ENCODE measurements at places on chromosomes 12 and 14.

DNA sequence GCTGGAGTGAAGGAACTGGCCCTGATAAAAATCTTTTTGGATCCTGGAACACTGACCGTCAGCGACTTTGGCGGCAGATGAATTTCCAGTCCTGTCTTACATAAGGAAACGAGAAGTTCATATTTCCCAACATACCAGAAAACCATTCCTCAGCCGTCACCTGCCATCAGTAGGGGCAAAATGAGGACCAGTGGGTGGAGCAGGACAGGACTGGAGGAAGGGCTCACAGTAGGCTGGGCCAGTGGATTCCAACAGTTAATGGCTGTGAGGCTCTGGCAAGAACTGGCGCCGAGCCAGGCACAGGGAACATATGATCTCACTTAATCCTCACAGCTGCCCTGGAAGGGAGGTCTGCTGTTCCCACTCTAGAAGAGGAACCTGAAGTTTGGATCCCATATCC lies 67.2 kb upstream of the FAM181A start:
- no peak for DNase-seq

- DNase-seq: no peak
Observed at GRCh38 chr12:43206396-43206795, 345.6 kb downstream of the ADAMTS20 start.

- no peak for DNase-seq
Observed at GRCh38 chr14:20742132-20742531, 3.6 kb upstream of the EDDM3A start.

GRCh38 chr14:56562883-56563282 lies 16.7 kb upstream of the TMEM260 start:
- DNase-seq: no peak

GRCh38 chr14:62670526-62670925 lies 374.7 kb downstream of the KCNH5 start:
- no peak for DNase-seq

GRCh38 chr12:53743266-53744129 lies 8.3 kb downstream of the CISTR start:
- peak; percentile 69 for DNase-seq

DNA sequence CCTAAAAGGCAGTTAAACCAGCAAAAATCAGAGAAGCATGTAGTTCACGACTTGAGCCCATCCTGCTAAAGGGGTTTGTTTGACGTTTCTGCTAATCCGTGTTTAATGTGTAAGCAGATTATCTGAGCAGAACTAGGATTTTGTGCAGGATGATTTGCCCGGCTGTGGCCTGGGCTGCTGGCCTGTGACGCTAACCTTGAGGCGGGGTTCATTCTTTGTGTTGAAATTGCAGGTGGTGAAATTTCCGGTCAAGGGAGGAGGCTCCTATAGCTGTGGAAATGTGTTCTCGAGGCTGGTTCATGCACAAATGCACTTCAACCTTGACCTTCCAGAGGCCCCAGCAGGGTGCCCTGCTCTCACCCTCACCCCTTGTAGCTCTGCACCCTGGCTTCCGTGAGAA lies 63.7 kb downstream of the SLC24A4 start:
- peak; percentile 11 for DNase-seq

- DNase-seq: no peak
Observed at GRCh38 chr12:111756196-111756595, 10.5 kb upstream of the ALDH2 start.

GRCh38 chr12:77152623-77153193 lies 87.3 kb upstream of the E2F7 start:
- DNase-seq: peak; percentile 13

- no peak for DNase-seq
Observed at GRCh38 chr14:96660123-96660522, 137.1 kb upstream of the VRK1 start.

- DNase-seq: no peak
Observed at GRCh38 chr12:6555018-6555691, 687 bp downstream of the IFFO1 start.

DNA sequence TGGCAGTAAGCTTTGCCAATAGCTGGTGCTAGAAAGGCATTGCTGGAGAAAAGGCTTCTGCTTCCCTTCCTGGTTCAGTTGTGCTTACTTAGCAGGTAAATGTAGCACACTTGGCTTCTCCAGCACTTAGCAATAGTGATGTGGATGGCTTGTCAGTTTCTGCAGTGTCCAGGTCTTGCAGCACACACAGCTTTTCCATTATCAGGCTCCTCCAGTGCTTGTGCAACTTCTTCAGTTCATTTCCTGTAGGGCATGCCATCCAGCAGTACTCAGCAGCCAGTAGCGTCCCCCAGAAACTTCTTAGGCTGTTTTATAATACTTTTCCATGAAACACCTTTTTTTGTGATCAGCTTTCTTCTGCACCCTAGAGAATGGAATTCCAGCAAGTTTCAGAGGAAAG lies 154.6 kb downstream of the SLC6A15 start:
- DNase-seq: no peak

DNA sequence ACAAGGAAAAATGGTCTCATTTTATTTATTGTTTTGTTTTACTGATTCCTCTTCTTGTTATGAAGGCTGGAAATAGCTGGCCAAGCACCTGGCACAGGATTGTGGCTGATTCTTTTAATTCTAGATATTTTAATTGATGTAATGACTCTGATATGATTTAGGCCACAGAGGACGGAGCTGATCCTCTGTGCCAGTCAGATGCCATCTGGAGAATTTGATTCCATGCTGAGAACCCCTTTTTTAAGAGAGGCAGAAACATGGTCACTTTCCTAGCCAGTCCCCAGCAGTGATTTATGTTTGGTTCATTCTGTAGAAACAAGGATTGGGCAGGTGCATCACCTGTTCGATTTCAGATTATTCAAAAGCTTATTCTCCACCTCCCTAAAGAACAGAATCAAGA lies 77.6 kb downstream of the STAB2 start:
- no peak for DNase-seq

DNA sequence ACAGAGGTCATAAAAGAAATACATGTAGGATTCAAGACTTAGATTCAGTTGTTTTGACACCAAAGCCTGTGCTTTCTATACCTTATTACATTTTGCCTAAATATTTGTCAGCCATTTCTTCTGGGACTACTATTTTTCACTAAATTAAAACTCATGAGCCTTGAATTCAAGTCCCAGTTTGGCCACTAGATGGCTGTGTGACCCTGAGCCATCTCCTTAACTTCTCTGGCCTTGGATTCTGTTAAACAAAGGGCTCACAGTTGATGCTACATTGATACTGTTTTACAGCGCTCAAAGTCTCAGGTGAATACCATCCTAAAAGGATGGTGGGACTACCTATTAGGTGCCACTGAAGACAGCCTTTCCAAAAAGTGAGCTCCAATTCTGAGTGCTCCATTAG lies 39.6 kb upstream of the CCDC198 start:
- DNase-seq: peak; percentile 23

GRCh38 chr14:49408187-49408933 lies 177.8 kb downstream of the RPS29 start:
- DNase-seq: no peak

DNA sequence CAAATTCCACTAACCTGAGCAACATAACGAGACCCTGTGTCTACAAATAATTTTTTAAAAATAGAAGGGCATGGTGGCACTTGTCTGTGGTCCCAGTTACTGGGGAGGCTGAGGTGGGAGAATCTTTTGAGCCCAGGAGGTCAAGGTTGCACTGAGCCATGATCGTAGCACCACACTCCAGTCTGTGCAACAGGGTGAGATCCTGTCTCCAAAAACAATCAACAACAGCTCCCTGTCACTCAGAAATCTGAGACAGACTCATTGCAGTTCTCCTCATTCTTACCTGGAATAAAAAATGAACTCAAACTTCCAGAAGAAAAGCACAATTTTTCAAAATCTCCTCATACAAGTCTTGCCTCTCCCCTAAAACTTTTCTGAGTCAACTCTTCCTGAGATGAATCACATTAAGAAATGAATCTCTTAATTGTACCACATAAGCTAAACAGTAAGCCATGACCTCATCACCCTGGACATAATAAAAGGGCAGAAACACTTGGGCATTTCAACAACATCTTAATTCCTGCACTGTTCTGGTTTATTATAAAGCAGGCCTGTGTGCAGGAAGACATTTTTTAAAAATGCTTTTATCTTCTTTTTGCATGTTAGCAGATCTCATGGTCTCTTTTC lies 214.3 kb upstream of the CDKN3 start:
- DNase-seq: no peak

- no peak for DNase-seq
Observed at GRCh38 chr12:130961921-130962451, 8.3 kb downstream of the ADGRD1 start.

DNA sequence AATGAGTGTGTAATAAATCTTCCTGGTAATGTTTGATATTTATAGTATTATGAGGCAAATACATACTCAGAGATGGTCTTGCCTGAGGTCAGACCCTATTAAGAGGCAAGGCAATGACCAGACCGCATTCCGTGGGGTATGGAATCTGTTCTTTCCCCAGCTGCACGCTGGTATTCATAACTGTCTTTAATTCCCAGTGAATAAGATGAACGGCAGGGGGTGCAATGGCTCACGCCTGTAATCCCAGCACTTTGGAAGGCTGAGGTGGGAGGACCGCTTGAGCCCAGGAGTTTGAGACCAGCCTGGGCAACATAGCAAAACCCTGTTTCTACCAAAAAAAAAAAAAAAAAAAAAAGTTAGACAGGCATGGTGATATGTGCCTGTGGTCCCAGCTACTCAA lies 44.6 kb downstream of the ERO1A start:
- peak; percentile 29 for DNase-seq

GRCh38 chr12:105698075-105698474 lies 367.6 kb downstream of the C12orf75 start:
- peak; percentile 12 for DNase-seq

DNA sequence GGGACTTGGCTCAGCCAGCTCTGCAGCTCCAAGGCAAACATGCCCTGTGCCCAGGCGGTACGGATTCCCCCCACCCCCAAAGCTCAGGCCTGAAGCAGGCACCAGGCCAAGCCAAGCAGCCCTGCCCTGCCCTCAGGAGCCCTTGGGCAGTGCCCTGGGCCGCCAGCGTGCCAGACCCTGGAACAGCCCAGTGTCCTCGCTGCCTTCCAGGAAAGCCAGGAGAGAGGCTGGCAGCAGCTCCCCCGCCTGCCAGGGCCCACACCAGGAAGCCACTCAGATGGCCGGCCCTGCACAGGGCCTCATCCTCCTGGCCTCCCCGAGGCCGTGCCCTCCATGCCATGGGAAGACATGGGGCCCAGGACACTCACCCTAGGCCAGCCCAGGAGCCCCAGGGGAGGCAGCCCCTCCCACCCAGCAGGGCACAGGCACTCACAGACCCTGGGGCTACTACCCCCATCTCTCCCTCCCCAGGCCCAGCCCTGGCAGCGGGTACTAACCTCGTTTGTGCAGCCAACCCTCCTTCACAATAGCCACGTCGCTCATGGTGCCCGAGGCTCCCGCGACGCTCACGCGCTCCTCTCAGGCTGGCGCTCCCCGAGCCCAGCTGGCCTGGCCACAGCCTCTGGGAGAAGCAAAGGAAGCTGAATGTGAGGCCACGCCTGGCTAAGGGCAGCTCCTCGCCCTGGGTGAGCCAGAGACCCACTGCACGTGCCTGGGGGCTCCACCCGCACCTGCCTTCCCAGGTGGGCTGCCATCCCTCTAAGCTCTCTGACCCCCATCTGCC lies 3.3 kb downstream of the AKT1 start:
- DNase-seq: no peak

- DNase-seq: no peak
Observed at GRCh38 chr12:87171356-87171755, 857.8 kb downstream of the C12orf50 start.

- no peak for DNase-seq
Observed at GRCh38 chr14:56137849-56138248, 19.6 kb downstream of the PELI2 start.

DNA sequence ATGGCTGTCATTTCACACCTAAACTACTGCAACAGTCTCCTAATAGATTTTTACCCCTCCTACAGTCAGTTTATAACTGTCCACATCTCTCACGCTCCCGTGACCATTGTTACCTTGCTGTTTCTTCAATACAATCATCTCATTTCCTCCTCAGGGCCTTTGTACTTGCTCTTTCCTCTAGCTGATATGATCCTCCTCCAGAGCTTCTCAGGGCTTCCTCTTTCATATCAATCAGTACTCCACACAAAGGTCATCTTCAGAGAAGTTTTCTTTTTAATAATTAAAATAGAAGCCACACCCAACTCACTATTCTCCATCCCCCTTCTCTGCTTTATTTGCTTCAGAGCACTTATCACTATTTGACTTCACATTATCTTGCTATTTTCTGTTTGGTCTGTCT lies 508.2 kb downstream of the NELL2 start:
- no peak for DNase-seq

GRCh38 chr12:51219322-51219721 lies 1.5 kb upstream of the POU6F1 start:
- no peak for DNase-seq

DNA sequence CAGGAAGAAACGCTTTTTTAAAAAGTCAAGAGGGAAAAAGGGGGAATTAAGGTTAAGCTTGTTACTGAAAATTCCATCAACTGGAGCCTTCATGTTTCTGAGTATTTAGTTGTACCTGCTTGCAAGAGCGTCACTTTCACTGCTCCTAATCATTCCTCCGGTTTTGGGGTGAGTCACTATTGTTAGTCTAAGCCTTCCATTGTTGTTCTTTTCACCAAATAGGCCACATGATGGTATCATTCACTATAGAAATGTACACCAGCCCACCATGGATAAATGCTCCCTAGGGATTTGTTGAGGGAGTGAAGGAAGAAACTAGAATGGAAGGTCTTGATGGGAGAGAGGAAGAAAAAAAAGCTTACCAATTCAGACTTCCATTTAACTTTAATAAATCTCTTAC lies 3.0 kb downstream of the IL22 start:
- no peak for DNase-seq

DNA sequence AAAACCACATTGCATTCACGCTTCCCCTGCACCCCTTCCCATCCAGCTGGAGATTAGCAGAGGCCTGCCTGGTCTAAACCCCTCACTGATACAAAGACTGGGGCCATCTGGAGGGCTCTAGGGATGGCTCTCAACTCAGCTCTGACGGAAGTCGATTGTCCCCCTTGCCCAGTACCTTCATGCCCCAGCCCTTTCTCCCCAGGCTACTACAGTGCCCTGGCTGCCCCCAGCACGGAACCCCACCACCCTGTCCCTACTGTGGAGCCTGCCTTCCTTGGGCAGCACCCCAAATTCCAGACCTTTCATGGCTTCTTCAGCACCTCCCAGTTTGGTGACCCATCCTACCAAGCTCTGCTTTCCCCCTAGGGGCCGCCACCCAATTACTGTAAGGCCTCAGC lies 25.6 kb downstream of the ZFP36L1 start:
- no peak for DNase-seq

- no peak for DNase-seq
Observed at GRCh38 chr12:15322164-15323061, at the start of gene PTPRO. PTPRO (plus strand) TSS chr12:15322508.

GRCh38 chr12:45273717-45274271 lies 57.9 kb downstream of the ANO6 start:
- DNase-seq: peak; percentile 48

DNA sequence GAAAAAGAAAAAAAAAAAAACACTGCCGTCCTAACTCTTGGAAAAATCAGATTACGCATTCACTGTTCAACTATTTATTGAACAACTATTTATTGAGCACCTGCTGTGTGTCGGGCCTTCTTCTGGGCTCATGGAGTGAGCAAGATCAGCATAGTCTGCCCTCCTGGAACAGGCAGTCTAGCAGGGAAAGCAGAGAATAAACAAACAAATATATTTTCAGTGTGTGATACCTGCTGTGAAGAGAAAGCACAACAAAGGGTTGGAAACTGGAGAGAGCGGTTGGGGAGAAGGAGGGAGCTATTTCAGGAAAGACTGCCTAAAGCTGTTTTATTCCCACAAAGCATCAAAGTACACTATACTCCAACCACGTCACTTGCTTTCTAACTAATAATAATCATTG lies 10.8 kb downstream of the PROX2 start:
- no peak for DNase-seq

GRCh38 chr12:24739106-24739779 lies 209.7 kb downstream of the BCAT1 start:
- no peak for DNase-seq
